ENCODE measurements at places on chromosomes 7 and 10. TPM values are rescaled to one million over a fixed set of nuclear protein-coding genes. Genes with fewer than 3 reads are reported as not detected.

- no peak overlapping the region for H3K27ac ChIP-seq
- no peaks in the 10 kb centered on the region for H3K27me3 ChIP-seq
- no peaks in the 10 kb centered on the region for H3K4me1 ChIP-seq
- no peak overlapping the region for H3K4me3 ChIP-seq
- no peaks in the 10 kb centered on the region for H3K36me3 ChIP-seq
- DNase-seq = no peak
Measured at GRCh38 chr7:79421751-79422150, 31.7 kb downstream of the MAGI2 start.

DNA sequence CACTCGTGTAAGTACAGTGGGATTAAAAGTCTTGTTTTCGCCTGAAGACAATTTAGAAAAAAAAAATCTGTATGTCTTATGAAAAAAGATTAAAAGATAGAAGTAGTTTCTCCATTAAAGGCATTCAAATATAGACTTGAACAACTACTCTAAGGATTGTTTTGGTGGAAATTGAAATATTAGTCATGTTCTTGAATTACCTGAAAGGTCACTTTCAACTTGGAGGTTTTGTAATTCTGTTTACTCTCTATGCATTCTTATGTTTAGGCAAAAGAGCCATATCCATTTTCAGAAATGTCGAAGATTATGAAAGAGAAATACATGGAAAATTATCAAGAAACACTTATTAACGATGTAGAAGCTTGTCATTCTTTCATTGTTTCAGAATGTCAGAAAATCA, 373.7 kb downstream of the ARL4A start:
- H3K27me3 ChIP-seq = peaks cover 4% of the 10 kb centered on the region
- no peak overlapping the region for H3K27ac ChIP-seq
- no peaks in the 10 kb centered on the region for H3K36me3 ChIP-seq
- DNase-seq = no peak
- H3K4me3 ChIP-seq = no peak overlapping the region
- H3K4me1 ChIP-seq = peaks cover 11% of the 10 kb centered on the region

The GPRIN2 gene
- not detected for total RNA-seq

DNA sequence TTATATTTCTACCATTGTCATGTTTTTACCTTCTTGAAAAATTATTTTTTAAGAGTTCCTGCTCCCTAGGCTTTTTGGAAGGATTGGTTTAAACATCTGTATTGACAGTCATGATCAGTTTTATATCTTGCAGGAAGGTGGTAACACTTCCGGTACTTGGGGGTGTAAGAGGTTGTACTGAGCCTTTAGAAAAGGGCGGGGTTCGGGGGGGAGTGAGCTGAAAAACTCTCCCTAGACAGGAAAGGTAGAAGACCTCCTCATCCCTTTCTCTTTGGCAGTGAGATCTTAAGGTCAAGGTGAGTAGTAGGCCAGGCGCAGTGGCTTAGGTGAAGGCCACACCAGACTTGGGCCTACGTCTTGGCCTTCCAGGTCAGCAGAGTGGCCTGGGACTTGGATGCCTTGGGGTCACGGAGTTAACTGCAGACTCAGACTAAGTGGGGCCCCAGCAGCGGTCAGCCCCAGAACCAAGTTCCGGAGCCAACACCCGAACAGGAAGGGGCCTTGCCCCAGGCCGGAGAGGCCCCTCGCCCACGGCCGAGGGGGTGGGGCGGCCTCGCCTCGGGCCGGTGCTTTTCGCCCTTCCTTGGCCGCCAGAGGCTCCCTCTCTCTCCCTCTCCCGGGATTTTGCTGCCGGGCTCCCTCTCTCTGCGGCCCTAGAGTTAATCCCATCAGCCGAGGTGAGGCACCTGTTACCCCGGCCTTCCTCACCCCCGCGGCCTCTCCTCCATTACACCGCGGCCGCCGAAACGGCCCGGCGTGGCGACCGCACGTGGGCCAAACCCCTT, at the start of gene PPP1R9A:
Gene PPP1R9A (plus strand): TSS at position 569 of the 785 bp plus-strand sequence. CDS start 2,520 bp downstream, outside the sequence.
- H3K4me1 ChIP-seq = no peaks in the 10 kb centered on the region
- peaks cover 57% of the 10 kb centered on the region for H3K27me3 ChIP-seq
- H3K36me3 ChIP-seq = no peaks in the 10 kb centered on the region
- no peak for DNase-seq

DNA sequence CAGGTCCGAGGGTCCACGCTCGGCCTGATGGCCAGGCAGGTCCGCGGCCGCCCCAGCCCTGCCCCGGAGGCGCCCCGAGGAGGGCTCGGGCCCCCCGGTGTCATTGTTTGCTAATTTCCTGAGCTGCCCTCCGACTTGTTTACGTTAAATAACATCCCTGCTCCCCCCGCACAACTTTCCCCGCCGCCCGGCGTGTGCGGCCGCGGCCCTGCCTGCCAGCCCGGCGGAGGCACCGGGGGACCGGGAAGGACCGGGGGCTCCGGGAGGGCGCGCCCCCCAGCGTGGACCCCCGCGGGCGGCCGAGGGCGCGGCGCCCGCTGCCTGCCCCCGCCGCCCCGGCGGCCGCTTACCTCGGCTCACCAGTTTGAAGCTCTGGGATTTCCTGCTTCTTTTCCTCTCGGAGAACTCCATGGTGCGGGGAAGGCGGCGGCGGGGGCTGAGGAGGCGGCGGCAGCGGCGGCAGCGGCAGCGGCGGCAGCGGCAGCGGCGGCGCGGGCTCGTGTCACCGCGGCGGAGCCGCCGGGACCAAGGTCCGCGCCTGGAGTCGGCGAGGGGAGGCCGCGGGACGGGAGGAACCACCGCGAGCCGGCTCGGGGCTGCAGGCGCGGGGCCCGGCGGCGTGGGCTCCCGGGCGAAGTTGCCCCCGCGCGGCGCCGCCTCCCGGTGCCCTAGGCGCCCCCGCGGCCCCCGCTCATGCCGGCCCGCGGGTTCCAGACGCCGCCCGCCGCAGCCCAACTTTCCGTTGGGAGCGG, 515 bp downstream of the BEND7 start:
- DNase-seq = peak; percentile 3
- no peak overlapping the region for H3K27ac ChIP-seq
- H3K4me3 ChIP-seq = peak overlapping the region; percentile 48
- peaks cover 6% of the 10 kb centered on the region for H3K4me1 ChIP-seq
- no peaks in the 10 kb centered on the region for H3K36me3 ChIP-seq
- peaks cover 74% of the 10 kb centered on the region for H3K27me3 ChIP-seq

The GNGT1 gene
- not detected for total RNA-seq

The CLRN3 gene
- not detected for total RNA-seq

The AKR1C8 gene
- total RNA-seq = not detected

DNA sequence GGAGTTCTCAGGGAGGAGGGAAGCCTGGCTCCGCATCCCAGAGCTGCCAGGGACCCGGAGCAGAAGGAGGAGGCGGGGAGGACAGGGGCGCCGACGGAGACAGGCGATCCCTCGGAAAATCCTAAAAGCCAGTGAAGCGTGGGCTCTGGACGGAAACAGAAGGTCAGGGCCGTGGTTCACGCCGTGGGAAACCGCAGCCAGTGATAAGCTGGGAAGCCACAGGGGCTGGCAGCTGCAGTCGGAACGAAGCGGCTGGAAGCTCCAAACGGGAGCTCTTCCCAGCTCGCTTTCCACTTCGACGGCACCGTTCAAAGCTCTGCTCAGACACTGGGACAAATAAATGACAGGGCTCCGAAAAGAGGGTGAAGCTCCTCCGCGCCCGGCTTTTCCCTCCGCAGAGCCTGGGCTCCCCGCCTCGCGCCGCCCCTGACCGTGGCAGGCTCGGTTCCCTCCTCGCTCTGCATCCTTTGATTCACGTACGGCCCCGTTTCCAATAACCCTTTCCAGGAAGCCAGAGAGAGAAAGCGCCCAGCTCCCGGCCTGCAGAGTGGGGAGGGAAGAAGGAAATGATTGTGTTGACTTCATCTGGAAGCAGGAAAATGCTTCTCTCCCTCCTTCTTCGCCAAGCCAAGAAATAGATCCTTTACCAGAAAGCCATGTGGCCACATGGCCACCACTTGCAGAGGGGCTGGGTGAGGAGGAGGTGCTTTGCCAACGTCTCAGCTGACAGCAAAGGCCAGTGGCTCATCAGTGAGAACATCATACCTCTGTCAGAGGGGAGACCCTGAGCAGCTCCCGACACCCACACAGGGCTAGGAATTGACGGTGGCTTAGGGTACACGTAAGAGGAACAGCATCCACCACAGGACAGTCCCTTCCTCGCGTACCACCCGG, 57.4 kb downstream of the ADRB1 start:
- no peak for DNase-seq
- H3K4me3 ChIP-seq = peak overlapping the region; percentile 59
- H3K36me3 ChIP-seq = no peaks in the 10 kb centered on the region
- H3K27me3 ChIP-seq = peaks cover 47% of the 10 kb centered on the region
- H3K4me1 ChIP-seq = peaks cover 34% of the 10 kb centered on the region

DNA sequence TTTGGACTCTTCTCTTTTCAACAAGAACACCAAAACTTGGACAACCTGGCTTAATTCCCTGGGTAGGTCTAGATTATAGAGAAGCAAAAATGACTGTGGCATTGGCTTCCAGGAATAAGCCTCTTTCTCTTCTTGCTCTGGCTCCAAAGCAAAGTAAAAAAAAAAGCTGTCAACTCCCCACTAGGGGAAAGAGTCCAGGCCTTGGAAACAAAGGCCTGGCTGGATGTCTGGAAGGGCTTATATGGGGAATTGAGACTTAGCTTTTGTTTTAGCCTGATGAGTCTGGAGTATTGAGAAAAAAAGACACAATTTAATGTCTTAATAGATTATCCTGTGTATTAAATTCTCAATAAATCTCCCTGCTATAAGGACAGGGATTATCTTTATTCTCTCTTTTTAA, 300.6 kb downstream of the SORCS3 start:
- DNase-seq = no peak
- no peaks in the 10 kb centered on the region for H3K27me3 ChIP-seq
- no peak overlapping the region for H3K27ac ChIP-seq
- H3K36me3 ChIP-seq = no peaks in the 10 kb centered on the region
- no peaks in the 10 kb centered on the region for H3K4me1 ChIP-seq
- H3K4me3 ChIP-seq = no peak overlapping the region

DNA sequence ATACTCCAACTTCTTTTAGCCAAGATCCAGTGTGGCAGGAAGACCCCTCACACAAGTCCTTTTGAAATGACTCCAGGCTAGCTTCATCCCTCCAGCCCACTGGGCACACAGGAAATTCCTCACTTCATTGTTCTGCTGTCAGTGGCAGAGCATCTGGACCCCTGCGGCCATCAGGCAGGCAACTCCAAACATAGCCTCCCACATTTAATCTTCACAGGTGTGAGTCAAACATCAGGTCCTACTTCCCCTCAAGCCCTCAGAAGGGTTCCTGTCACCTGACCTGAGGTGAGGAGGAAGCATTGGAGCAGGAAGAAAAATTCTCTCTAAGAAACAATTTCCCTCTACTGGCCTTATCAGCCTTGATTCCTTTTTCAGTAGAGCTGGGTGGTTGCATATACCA, 51.1 kb upstream of the C1GALT1 start:
- no peak overlapping the region for H3K27ac ChIP-seq
- peaks cover 8% of the 10 kb centered on the region for H3K4me1 ChIP-seq
- H3K4me3 ChIP-seq = no peak overlapping the region
- no peak for DNase-seq
- peaks cover 1% of the 10 kb centered on the region for H3K36me3 ChIP-seq
- no peaks in the 10 kb centered on the region for H3K27me3 ChIP-seq

GRCh38 chr7:24659505-24659904, 86.3 kb downstream of the PALS2 start:
- peaks cover 17% of the 10 kb centered on the region for H3K36me3 ChIP-seq
- no peak overlapping the region for H3K4me3 ChIP-seq
- H3K27ac ChIP-seq = no peak overlapping the region
- peaks cover 9% of the 10 kb centered on the region for H3K4me1 ChIP-seq
- no peaks in the 10 kb centered on the region for H3K27me3 ChIP-seq

- peaks cover 1% of the 10 kb centered on the region for H3K4me1 ChIP-seq
- H3K27me3 ChIP-seq = no peaks in the 10 kb centered on the region
- no peak for DNase-seq
- H3K27ac ChIP-seq = no peak overlapping the region
- H3K4me3 ChIP-seq = no peak overlapping the region
Measured at GRCh38 chr7:140390466-140391190, 7.7 kb downstream of the SLC37A3 start.

- peaks cover 48% of the 10 kb centered on the region for H3K36me3 ChIP-seq
- no peak for DNase-seq
- no peak overlapping the region for H3K4me3 ChIP-seq
- no peak overlapping the region for H3K27ac ChIP-seq
- H3K27me3 ChIP-seq = no peaks in the 10 kb centered on the region
- H3K4me1 ChIP-seq = no peaks in the 10 kb centered on the region
Measured at GRCh38 chr7:135179321-135179925, 8.9 kb upstream of the CYREN start.

The GBX1 gene
- not detected for total RNA-seq

The BAG3 gene
- 17.5 TPM for total RNA-seq

- no peak overlapping the region for H3K4me3 ChIP-seq
- H3K27me3 ChIP-seq = no peaks in the 10 kb centered on the region
- H3K27ac ChIP-seq = no peak overlapping the region
- DNase-seq = no peak
- no peaks in the 10 kb centered on the region for H3K36me3 ChIP-seq
Measured at GRCh38 chr7:37495574-37496184, 47.0 kb upstream of the ELMO1 start.

The USP6NL gene
- total RNA-seq = 5.5 TPM

The CNTNAP2 gene
- total RNA-seq = 0.22 TPM

DNA sequence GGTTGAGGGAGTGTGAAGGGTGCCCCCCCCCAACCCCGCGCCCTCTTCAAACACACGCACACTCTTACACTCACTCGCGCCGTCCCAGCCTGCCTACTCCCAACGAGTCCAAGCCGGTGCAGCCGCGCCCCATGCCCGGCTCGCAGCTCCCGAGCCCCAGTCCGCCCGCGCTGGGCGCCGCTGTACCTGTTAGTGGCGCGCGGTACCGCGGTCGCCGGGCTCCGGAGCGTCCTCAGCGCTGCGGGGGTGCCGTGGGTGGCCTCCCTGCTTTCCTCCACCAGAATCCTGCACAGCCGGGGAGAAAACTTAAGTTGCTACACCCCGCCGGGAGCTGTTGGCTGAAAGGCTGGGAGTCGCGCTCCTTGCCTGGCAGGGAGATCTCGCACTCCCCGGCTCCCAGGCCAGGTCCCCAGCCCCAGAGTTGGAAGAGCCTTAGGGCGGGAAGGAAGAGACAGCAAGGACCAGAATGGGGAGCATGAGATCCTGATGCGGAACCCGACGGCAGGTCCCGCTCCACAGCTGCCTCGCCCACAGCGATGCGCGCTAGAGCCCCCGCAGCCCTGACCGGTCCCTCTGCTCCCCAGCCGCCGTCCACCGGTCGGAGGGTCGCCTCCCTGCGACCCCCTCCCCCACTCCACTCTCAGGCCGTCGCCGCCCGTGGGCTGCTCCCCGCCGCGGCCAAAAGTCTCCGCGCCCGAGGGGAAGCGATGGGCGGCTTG, 863 bp downstream of the ST8SIA6 start:
- H3K4me3 ChIP-seq = peak overlapping the region; percentile 78
- peak; percentile 41 for DNase-seq
- peaks cover 58% of the 10 kb centered on the region for H3K27me3 ChIP-seq
- H3K4me1 ChIP-seq = peaks cover 11% of the 10 kb centered on the region
- no peak overlapping the region for H3K27ac ChIP-seq

The CDHR3 gene
- total RNA-seq = 0.38 TPM

The TDRD1 gene
- total RNA-seq = 0.24 TPM
